ENCODE measurements at places on chromosomes 11 and 22. TPM values are rescaled to one million over a fixed set of nuclear protein-coding genes. Genes with fewer than 3 reads are reported as not detected.

DNA sequence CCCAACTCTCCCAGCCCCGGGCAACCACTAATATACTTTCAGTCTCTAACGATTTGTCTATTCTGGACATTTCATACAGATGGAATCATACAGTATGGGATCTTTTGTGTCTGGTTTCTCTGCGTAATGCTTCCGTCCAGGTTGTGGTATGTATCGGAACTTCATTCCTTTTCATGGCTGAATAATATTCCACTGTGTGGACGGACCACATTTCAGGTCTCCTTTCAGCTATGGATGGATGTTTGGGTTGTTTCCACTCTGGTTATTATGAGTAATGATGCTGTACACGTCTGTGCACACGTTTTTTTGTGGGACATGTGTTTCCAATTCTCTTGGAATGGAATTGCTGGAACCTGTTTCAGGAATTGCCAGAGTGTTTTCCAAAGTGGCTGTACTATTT is 17.4 kb upstream of the CPT1A start:
- no peak for DNase-seq

APOL5 gene
- total RNA-seq: not detected

AP2A2 gene
- total RNA-seq: 45.9 TPM

OR6A2 gene
- total RNA-seq: not detected

SMIM35 gene
- 0.06 TPM for total RNA-seq

GRCh38 chr11:43818220-43818619 is 62.4 kb upstream of the ALKBH3 start:
- no peak for DNase-seq

- no peak for DNase-seq
Observed at GRCh38 chr11:105937738-105938137, 84.3 kb downstream of the MSANTD4 start.

DNA sequence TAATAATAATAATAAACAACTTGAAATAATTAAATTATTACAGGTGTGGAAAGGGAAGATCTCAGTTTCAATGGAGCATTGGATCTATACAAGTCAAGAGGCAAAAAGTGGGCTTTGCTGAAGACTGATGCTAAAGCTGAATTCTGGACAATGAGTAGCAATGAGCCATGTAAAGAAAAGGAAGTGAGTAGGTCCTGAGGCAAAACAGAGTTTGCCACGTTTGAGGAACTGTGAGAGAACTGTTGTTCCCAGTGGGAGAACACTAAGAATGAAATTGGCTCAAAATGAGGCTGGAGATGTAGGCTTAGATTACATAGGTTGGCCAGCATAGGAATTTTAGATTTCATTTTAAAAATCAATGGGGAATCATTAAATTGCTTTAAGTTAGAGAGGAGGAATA is 33.9 kb upstream of the TEAD1 start:
- DNase-seq: no peak

GPR83 gene
- not detected for total RNA-seq

DNA sequence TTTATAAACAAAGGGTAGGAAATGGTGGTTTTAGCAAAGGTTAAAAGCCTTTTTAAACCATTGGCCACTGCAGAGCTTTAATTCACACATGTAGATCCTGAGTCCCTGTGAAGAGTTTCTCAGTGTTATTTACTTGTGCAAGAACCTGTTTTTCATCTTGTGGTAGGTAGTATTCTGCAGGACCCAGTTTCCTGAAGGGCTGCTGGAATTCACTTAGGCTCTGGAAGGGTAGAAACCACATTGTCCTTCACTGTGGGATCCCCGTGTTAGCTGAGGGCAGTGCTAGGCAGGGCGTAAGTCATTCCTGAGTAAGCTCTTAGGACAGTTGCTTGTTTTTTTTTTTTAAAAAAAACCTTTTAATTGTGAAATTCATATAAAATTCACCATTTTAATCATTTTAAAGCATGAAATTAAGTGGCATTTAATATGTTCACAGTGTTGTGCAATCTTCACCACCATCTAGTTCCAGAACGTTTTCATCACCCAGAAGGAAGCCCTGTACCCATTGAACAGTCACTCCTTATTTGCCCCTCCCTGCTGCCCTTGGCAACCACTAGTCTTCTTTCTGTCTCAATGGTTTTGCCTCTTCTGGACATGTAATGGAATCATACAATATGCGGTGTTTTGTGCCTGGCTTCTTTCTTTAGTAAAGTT is 77.7 kb downstream of the C22orf31 start:
- DNase-seq: no peak

GRCh38 chr11:126662035-126662790 is 306.7 kb downstream of the ST3GAL4 start:
- no peak for DNase-seq

DNA sequence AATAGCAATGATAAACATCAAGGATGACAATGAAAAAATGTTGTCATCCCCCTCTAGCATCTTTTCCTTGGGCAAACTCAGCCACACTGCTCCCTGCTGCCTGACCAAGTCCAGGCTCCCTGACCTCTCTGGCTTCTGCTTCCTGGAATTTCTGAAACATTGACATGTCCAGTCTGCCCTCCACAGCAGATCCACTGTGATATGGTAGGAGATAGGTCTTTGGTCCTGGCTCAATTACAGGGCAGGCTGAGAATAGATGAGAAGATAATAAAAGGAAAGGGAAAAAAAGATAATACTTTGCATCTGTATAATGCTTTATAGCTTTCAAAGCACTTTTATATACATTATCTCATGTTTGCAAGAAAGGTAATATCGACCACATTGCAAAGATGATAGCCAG is 417.7 kb downstream of the BUD13 start:
- no peak for DNase-seq

GAL gene
- total RNA-seq: not detected

SMTNL1 gene
- not detected for total RNA-seq

CARD10 gene
- 0.20 TPM for total RNA-seq

DNA sequence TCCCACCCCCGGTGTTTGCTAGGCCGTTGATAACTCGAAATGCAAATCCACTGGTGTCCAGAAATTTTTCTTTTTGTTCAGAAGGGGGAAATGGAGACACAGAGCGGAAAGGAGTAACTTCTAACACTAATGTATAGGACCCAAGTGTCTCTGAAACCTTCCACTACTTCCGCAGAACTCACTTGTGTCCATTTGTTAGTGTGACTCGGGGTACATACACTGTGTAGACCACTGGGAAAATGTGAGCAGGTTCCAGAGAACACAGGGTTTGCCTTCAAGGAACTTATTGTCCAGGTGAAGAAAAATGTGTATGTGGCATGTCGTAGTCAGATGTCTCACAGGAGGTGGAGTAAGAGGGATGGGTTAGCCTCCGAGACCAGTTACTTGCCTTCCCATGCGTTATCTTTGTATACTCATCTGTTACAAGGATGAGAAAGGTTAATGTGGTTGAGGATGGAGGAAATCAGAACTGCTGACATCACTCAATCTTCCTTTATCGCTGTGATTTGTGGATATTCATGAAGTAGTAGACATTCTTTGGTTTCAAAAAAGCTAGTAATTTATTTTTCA is 857 bp downstream of the ARCN1 start:
- DNase-seq: no peak

GRCh38 chr11:76762867-76763572 is 20.1 kb upstream of the TSKU start:
- no peak for DNase-seq

GRCh38 chr22:20211997-20212753 is 55.9 kb downstream of the RTN4R start:
- DNase-seq: no peak

DNA sequence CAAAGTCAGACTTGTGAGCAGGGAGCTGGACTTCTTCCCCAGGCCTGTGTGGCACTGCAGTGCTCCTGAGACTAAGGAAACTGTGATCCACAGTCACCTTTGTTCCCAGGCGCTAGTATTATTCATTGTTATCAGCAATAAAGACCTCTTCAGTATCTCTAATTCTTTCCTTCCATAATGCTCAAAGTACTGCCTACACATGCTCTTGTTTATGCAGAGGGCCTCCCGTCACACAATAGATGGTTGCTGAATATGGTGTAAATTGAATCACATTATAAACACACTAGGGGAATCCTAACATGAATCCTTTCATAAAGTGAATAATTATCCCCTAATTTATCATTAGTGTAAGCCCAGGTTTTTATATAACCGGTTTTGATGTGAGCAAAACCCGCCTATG is 493.3 kb downstream of the BUD13 start:
- DNase-seq: no peak

DNA sequence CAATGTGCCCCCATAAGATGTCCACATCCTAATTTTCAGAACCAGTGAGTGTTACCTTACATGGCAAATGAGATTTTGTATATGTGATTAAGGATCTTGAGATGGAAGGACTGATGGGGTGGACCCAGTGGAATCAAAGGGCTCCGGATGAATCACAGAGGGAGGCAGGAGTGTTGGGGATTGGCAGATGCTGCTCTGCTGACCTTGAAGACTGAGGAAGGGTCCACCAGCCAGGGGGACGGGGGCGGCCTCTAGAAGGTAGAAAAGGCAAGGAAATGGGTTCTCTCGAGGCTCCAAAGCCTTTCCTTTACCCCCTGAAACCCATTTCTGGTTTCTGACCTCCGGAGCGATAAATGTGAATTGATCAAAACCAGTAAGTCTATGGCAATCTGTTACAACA is 18.8 kb downstream of the TMEM218 start:
- no peak for DNase-seq

DNA sequence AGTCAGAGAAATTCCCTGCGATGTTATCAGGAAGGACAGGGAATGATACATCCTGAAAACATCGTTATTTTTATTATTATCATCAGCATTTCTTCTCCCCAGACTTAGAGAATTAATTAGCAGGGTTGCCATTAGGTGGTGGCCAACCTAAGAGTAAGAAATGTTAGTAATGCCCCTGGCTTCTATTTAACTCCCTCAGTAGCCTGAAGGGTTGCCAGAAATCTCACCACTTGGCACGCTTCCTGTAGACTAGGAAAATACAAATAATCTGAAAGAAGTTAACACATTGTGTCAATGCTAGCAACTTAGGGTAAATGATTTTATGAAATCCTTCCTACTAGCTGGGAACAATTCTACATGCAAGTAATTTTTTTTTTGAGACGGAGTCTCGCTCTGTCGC is 45.5 kb downstream of the ENDOD1 start:
- DNase-seq: no peak

GSTT2B gene
- not detected for total RNA-seq

ZP1 gene
- total RNA-seq: 0.20 TPM

RAB3IL1 gene
- total RNA-seq: not detected

GRCh38 chr11:2779981-2780849 is 80.4 kb upstream of the KCNQ1OT1 start:
- DNase-seq: no peak

DNA sequence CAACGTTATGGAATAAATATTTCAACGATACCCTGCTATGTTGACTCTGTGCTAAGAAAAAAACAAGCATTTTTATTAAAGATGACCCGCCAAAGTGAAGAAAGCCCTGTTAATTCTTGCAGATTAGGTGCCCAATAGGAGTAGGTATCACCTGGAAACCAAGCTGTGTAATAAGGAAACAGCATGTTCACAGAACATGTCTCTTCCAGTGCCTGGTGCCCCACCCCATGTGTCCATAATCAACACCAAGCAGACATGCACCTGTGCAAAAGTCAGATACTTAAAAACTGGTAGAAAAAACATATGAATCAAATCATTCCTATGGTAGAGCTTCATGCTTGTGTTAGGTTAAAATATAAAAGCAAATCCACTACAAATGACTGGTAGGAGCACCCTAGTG is 327.1 kb downstream of the SHANK2 start:
- no peak for DNase-seq

DTX4 gene
- 1.0 TPM for total RNA-seq

Measured in CD4-positive, alpha-beta T cell (primary cell).